ENCODE measurements at places on chromosomes 3 and 15. TPM values are rescaled to one million over a fixed set of nuclear protein-coding genes. Genes with fewer than 3 reads are reported as not detected.

GRCh38 chr15:87761736-87762509, 494.6 kb downstream of the NTRK3 start:
- no peaks in the 10 kb centered on the region for H3K4me1 ChIP-seq
- no peak overlapping the region for H3K4me3 ChIP-seq
- no peaks in the 10 kb centered on the region for H3K27me3 ChIP-seq
- H3K36me3 ChIP-seq = no peaks in the 10 kb centered on the region
- H3K27ac ChIP-seq = no peak overlapping the region

- H3K36me3 ChIP-seq = no peaks in the 10 kb centered on the region
- no peak overlapping the region for H3K4me3 ChIP-seq
- no peak overlapping the region for H3K27ac ChIP-seq
- no peaks in the 10 kb centered on the region for H3K27me3 ChIP-seq
Measured at GRCh38 chr3:157370867-157371266, 65.8 kb upstream of the PTX3 start.

DNA sequence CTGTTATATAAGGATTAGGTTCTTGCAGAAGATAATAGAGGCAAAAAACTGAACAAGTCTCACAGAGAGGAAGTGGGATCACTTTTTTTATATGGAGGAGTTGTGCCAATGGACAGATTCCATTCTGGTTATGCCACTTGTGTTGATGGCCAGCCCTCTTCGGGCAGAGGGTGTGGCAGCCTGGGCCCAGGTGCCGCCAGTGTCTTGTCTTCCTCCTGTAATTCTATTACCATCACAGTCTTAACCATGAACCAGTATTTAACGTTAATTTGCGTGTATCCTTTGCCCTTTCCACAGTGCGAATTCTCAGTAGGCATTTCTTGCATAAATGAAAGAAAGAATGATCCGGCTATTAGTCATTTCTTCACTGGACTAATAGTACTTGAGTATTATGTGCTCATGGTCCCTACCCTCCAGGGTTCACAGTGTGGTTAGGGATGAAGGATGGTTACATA, 7.0 kb upstream of the USP4 start:
- no peaks in the 10 kb centered on the region for H3K4me1 ChIP-seq
- no peaks in the 10 kb centered on the region for H3K36me3 ChIP-seq
- H3K4me3 ChIP-seq = no peak overlapping the region
- H3K27ac ChIP-seq = no peak overlapping the region
- no peak for DNase-seq

DNA sequence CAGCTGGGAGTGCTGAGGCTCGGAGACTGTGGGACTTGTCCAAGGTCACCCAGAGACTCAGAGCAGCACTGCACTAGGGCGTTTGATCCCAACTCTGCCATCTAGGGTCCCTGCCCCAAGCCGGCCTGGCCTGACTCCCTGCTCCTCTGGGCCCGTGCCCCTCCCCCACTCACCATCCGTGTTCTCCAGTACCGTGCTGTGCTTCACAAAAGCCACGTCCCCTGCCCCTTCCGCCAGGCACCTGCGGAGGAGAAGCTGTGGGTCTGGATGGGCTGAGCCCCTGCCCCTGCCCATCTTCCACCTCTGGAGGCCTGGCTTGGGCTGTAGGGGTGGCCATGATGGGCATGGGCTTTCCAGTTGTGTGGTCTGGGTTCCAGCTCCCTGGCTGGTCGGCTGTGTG, 8.4 kb downstream of the MELTF start:
- no peaks in the 10 kb centered on the region for H3K27me3 ChIP-seq
- no peak for DNase-seq
- H3K36me3 ChIP-seq = no peaks in the 10 kb centered on the region
- H3K4me3 ChIP-seq = no peak overlapping the region
- H3K27ac ChIP-seq = no peak overlapping the region
- no peaks in the 10 kb centered on the region for H3K4me1 ChIP-seq

- H3K27me3 ChIP-seq = no peaks in the 10 kb centered on the region
- peak overlapping the region; percentile 91 for H3K27ac ChIP-seq
- no peaks in the 10 kb centered on the region for H3K36me3 ChIP-seq
- H3K4me1 ChIP-seq = no peaks in the 10 kb centered on the region
- H3K4me3 ChIP-seq = peak overlapping the region; percentile 88
Measured at GRCh38 chr15:75023872-75024636, 664 bp downstream of the PPCDC start.

GRCh38 chr3:31692751-31693150, 160.0 kb downstream of the STT3B start:
- H3K36me3 ChIP-seq = no peaks in the 10 kb centered on the region
- no peaks in the 10 kb centered on the region for H3K27me3 ChIP-seq
- no peaks in the 10 kb centered on the region for H3K4me1 ChIP-seq

GRCh38 chr15:74449643-74450205, 11.2 kb downstream of the UBL7 start:
- no peaks in the 10 kb centered on the region for H3K36me3 ChIP-seq
- H3K4me1 ChIP-seq = no peaks in the 10 kb centered on the region
- no peaks in the 10 kb centered on the region for H3K27me3 ChIP-seq
- no peak for DNase-seq
- H3K4me3 ChIP-seq = no peak overlapping the region

- no peaks in the 10 kb centered on the region for H3K27me3 ChIP-seq
- H3K27ac ChIP-seq = no peak overlapping the region
- no peak for DNase-seq
- no peaks in the 10 kb centered on the region for H3K4me1 ChIP-seq
- H3K4me3 ChIP-seq = no peak overlapping the region
- H3K36me3 ChIP-seq = no peaks in the 10 kb centered on the region
Measured at GRCh38 chr15:55420171-55420866, 12.0 kb downstream of the PIERCE2 start.

The ALDH1L1 gene
- total RNA-seq = 27.3 TPM

The PARP16 gene
- 9.2 TPM for total RNA-seq

Data from uterus (tissue), 4 donors.